ENCODE measurements at places on chromosomes 1 and 21.

DNA sequence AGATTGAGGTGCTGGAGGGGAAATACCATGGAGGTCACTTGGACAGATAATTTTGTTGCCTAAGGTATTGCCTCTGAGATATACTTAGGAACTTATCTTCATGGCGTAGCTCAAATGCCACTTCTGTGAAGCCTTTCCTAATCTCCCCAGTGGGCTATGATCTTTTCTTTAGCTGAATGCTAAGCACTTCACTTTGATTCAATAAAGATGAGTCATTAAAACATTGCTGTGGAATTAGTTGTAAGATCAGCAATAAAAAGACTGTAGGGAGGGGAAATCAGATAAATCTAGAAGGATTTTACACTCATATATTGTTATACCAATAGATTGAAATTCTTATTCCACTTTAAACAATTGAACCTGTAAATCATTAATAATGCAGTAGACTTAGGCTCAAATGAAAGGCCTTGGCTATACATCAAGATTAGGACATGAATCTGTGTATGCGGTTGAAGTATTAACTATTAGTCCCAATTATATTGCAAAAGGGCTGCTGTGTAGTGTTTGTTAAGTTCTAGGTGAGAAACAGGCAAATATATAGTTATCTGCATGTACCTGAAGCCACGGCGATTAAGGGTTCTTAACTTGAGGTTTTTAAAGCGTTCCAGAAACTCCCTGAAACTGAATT lies 19.2 kb upstream of the MAGOH start:
- DNase-seq = no peak

GRCh38 chr1:174352117-174352516 lies 95.6 kb upstream of the GPR52 start:
- no peak for DNase-seq

DNA sequence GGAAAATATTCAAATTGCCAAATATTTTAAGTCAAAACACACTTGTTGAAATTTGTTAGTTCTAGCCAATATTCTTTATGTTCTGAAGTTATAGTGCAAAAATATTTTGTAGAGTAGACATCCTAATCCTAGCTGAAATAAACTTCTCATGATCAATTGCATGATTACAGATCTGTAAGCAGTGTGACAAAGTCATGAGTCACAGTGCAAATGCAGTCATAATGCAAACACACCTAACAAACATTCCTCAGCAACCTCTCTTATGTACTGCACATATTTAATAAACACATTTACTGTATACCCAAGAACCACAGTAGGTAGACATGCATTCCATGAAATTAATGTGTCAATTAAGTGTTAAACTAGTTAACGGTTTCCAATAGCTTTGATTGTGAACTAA lies 1857.4 kb downstream of the NCAM2 start:
- no peak for DNase-seq

GRCh38 chr1:204931768-204932572 lies 61.3 kb downstream of the NFASC start:
- no peak for DNase-seq

DNA sequence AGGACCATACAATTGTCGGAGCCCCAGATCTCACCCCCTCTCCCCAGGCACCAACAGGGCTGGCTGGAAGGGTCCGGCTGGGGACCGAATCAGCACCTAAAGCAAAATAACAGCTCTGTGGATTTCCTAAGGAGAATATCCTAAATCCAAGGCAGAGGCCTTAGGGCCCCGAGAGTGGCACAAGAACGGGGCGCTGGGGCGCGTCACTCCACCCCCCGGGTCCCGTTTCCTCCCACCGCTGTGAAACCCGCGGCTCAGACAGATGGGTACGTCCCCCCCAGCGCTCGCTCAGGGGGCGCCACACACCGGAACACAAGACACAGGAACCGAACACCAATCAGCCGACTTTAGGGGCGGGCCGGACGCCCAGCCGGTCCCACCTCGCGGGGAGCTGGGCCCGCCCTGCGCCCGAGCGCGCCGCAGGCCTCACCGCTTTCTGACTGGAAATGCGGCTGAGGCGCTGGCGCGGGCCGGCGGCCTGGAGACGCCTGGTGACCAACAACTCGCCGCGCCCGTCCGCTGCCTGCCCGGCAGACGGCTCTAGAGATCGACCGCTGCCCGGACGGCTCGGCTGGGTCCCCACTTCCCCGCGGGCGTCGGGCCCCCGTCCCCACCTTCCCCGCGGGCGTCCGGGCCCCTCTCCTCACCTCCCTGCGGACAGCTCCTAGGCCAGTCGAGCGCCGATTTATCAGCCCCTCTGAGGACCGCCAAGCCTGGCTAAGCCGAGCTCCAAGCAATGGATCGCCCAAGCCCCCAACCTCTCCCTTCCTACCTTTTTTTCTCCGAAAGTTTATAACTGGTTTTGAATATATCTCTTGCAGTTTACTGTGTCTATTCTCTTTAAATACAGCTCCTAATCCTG lies at the start of gene HFM1:
HFM1 (minus strand) TSS at position 687 of the 862 bp plus-strand sequence. CDS start 3,755 bp downstream, outside the sequence.
- peak; percentile 81 for DNase-seq

- DNase-seq = no peak
Observed at GRCh38 chr1:210231846-210232510, 618 bp upstream of the SERTAD4 start.

DNA sequence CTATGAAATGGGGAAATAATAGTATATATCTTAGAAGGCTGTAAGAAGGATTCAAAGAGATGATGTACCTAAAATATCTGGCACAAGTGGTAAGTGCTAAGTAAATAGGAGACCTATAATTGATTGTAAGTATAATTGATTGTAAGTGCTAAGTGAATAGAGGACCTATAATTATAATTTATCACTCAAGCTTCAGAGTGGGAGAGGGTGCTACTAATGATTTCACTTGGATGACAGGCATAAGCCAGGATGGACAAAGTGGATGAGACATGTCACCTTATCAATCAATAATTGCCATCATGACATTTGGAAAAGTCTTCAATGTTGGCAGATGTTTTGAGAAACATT lies 11.2 kb downstream of the RCAN1 start:
- no peak for DNase-seq

DNA sequence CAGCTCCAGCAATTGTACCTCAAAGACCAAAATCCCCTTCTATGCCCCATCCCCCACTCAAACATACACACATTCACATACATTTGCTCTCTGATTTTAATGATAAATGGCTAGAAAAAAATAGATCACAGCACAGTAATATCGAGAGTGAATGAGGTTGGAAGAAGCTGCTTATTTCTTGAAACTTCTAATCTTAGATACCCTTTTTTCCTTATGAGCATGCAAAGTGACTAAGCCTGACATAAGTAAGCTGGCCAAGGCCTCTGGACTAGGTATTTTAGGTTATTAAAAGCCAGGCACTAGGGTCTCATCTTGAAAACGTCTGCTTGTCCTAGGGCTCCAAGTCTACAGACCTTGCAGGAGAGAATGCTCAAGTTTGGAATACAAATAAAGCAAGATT lies 133.6 kb downstream of the TGFBR3 start:
- DNase-seq = no peak

DNA sequence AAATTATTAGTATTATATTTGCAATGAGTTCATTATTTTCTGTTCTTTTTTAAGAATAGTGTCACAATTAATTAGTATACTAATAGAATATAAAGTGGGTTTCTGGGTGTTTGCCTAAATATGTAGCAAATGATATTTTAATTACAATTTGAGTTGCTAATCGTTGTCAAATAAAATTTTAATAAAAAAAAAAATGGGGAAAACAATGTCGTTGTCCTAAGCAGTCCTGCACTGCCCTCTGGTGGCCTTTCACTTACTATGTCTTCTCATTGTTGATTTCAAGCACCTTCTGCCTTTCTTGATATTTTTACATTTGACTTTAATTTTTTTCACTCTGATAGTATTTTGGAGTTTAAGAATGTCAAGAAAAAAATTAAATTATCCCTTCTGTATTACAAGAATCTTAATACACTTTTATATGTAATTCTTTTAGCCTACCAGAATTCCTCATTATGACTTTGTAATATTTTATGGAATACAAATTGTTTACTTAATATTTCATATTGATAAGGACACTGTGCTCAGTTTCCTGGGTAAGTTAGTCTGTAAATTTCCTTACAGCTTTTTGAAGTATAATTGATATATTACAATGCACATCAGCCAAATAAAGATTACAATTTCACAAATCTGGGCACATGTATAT lies 104.5 kb upstream of the FMN2 start:
- DNase-seq = peak; percentile 62

DNA sequence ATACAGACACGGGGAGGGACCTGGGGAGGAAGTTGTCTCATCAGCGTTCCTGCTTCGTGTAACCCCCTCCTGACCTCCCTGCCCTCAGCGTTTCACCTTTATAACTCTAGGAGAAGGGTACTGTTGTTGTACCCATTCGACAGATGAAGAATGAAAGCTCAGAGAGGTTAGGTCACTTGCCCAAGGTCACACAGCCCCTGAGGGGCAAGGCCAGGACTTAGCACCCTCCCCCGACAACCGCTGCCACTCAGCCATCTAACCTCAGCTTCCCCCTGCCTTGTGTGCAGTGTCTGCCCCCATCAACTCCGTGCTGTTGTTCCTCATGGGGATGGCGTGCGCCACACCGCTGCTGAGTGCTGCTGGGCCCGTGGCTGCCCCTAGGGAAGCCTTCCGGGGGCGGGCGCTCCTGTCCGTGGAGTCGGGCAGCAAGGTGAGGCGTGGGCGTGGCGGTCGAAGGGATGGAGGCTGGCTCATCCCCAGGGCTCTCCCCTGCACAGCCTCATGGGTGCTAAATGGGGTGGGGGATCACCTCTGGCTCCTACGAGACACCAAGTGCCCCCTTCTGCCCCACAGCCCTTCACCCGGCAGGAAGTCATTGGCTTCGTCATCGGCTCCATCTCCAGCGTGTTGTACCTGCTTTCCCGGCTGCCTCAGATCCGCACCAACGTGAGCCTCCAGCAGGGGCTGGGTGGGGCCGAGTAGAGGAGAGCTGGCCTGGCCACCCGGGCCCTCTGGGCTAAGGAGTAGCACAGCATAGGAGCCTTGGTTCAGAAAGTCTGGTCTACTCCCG lies 14.0 kb downstream of the SLC66A1 start:
- no peak for DNase-seq

GRCh38 chr1:24470592-24470991 lies 32.0 kb upstream of the RCAN3 start:
- DNase-seq = no peak

GRCh38 chr1:116733476-116734365 lies 20.5 kb upstream of the CD2 start:
- DNase-seq = no peak

GRCh38 chr1:25064465-25065240 lies 134.6 kb upstream of the RUNX3 start:
- DNase-seq = no peak

DNA sequence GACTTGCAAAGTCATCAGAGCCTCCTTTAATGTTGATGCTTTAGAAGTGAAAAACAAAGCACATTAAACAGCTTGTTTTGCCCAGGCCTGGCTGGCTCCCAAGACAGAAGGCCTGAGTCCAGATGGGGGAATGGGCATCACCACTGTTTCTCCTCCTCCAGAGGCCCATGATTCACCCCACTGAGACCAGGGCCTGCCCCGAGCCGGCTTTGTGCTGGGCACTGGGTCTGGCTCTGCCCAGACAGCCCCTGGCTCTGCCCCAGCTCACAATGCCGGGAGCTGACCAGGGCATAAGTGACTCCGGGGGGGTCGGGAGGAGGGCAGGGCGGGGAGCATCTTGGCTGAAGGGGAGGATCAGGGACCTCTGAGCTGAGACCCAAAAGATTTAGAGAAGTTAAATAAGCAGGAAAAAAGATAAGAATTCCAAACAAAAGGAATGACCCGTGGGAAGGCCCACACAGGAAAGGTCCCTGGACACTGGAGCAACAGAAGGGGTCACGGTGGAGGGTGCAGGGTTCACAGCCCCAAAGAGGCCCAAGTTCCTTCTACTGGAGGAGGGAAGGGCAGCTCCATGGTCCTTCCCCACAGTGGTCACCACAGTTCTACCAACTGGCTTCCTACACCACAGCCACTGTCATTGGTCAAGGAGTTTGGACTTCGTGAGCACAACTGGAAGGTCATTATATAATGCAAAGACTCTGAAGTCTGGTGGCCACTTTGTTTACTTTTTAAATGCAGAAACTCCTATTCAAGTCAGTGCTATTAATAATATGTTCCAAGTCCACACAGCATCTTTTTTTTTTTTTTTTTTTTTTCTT lies 5.5 kb downstream of the C2CD2 start:
- DNase-seq = no peak

DNA sequence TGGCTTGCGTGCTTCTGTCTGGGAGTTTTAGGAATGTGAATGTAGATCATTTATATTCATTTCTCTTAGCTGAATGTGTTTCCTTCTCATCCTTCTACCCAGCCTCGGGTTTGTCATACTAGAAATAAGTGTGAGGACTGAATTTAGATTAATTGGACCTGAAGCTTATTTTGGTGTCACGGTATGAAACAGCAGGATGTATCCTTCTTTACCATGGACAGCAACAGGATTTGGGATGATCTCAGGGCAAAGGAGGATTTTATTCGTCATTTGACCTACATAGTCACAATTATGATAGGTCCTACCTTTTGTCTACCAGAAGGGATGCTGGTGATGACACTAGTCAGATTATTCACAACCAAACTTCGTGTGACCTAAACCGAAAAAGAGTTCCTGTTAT lies 127.4 kb downstream of the FMN2 start:
- DNase-seq = no peak

GRCh38 chr1:233061265-233061664 lies 110.9 kb downstream of the NTPCR start:
- no peak for DNase-seq

DNA sequence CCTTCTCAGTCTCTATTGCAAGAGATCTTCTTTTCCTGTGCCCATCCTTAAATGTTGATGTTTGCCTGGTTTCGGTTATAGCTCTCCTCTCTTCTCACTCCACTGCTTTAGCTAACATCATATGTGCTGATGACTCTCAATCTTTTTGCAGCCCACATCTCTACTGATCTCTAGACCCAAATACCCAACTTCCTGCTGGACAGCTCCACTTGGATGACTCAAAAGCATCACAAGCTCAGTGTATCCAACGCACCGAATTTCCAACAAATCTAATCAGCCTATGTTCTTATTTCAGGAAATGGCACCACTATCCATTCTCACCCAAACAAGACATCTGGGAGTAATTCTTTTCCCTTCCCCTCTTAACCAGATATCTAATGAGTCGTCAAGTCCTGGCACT lies 79.1 kb upstream of the ARTN start:
- no peak for DNase-seq
